Germinal center (tissue), 1 donor: ENCODE measurements at places on chromosomes 5 and 9.

GRCh38 chr9:27564670-27565069 lies 8.6 kb downstream of the C9orf72 start:
- no peak for DNase-seq

DNA sequence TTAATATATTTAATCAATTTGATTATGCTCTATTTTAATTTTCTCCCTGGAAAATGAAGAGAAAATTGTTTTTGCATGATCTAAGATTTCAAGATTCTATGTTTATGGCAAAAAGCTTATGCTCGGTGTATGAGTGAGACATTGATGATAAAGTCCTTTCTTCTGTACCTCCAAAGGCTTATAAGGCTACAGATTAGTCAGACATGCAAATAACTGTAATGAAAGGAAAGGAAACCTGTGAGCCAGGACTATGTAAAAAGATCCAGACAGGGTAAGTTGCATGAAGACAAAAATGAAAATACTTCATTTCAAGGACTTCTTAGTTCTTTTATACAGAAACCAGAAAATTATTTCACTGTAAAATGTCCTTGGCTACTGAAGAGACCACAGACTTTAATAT lies 52.2 kb upstream of the EDIL3 start:
- no peak for DNase-seq

GRCh38 chr5:107469485-107470294 lies 201.0 kb downstream of the EFNA5 start:
- no peak for DNase-seq

GRCh38 chr5:32708949-32709348 lies 2.2 kb upstream of the NPR3 start:
- DNase-seq: no peak

GRCh38 chr5:167030500-167031120 lies 1260.8 kb upstream of the WWC1 start:
- no peak for DNase-seq
